ENCODE measurements at places on chromosomes 6 and 20. TPM values are rescaled to one million over a fixed set of nuclear protein-coding genes. Genes with fewer than 3 reads are reported as not detected.

- peak; percentile 41 for DNase-seq
Observed at GRCh38 chr20:41509316-41510200, 108.6 kb downstream of the CHD6 start.

The RHAG gene
- not detected for total RNA-seq

The OR2H2 gene
- not detected for total RNA-seq

GRCh38 chr6:62150048-62150663 is 135.9 kb downstream of the KHDRBS2 start:
- peak; percentile 1 for DNase-seq

DNA sequence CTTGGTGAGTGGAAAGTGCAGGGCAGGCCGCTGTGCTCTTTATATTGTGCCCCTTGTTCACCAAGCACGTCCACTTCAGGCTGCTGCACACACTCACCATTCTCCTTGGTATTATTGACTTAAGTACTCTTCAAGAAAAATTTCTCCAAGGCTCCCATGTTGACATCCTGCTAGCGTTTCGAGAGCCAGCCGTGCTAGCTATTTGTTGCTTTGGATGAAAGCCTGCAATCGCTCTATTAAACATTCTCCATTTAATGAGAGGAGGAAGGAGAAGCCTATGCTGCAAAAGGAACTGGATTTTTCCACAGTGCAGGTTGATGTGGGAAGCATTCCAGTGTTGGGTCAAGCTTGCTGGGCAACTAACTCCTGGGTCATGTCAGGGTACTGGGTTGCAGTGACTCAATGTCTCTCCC is 113.5 kb downstream of the CD83 start:
- no peak for DNase-seq

DNA sequence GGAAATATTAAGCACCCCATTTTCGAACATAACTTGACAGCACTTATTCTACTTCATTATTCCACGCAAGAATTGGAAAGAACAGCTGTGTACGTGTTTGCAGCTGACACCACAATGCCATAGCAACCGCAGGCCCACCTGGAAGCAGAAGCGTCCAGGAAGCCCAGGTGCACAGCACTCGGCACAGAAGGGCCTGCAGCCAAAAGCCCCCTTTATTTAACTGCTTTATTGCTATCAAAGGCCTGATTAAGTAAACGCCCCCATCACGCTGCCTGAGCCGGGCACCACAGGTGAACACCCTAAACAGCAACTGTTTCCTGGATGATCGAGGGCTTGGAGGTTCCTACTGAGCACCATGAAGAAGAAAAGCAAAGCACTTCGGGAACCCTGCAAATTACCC is 6.3 kb downstream of the TAF4 start:
- no peak for DNase-seq

The ANKRD66 gene
- total RNA-seq: not detected

The TINAG gene
- total RNA-seq: not detected

- no peak for DNase-seq
Observed at GRCh38 chr6:22099231-22099630, 197.6 kb downstream of the PRL start.

DNA sequence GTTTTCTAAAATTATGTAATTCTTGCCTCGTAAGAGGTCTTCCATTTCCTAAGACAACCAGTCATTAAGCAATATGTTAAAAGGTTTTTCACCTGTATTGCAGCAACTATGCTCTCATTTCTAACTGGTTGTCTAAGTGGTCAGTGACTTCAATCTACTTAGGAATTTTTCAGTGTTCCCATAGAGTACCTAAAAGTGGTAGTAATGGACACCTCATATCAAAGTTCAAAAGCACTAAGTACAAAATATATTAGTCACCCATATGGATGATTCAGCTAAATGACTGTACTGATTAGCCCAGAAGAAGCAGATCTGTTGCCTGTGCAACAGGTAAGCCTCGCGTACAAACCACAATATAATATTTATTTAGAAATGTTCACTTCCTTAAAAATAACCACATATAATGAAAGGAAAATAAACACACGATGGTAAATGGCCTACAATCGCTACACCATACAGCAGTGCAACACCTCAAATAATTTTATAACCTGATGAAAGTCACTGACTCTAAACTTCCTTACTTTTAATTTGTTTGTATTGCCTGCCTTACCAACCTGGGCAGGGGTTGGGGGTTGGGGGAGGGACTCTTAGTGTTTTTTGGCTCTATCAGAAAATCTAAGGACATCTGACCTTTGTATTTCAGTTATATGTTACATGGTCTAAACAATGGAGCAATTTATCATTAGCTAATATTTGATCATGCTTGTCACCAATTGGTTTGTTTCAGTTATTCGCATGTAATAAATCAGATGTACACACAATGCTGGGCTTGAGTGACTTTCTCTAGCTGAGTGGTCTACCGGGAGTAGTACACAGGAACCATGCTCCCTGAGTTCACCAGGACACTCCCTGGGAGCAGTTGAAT is 105.9 kb downstream of the HIVEP2 start:
- no peak for DNase-seq

DNA sequence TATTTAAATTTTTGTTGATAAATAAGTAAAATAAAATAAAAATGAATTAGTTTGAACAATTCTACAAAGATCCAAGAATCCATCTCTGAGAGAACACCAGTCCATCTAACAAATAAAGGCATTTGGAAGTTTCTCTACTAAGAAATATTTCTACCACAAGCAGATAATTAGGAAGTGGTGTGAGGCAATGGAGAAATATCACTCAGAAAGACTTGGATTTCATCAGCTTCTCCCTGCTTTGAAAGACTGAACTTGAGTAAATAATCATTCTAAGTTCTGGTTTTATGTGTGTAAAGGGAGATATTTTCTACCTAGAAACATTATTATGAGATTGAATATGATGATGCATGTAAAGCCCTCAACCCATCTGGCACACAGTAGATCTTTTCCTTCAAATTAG is 17.8 kb upstream of the TCF21 start:
- DNase-seq: no peak

DNA sequence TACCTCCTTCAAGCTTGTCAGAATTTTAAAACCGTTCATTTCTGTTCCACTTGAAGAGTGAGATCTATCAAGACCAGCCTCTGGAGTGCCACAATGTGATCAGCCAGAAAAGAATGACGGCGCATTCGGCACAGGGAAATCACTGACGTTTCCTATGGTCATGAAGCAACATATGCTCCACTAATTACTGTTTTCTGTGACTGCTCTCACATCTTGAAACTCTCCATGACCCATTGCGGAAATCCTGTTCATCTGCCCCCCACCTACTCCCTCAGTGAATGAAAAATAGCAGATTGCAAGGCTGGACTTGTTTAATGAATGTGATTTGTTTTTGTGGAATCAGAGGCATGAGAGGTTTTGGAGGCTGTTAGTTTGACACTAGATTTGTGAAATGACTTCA is 53.2 kb downstream of the SAMD5 start:
- DNase-seq: no peak

GRCh38 chr20:46700481-46700880 is 9.0 kb upstream of the SLC2A10 start:
- no peak for DNase-seq
